Stimulated activated CD8-positive, alpha-beta memory T cell treated with anti-CD3 and anti-CD28 coated beads, Interleukin-7, amount 100 ng/mL, for 1 hour (primary cell): ENCODE measurements at places on chromosomes 5 and 9.

DNA sequence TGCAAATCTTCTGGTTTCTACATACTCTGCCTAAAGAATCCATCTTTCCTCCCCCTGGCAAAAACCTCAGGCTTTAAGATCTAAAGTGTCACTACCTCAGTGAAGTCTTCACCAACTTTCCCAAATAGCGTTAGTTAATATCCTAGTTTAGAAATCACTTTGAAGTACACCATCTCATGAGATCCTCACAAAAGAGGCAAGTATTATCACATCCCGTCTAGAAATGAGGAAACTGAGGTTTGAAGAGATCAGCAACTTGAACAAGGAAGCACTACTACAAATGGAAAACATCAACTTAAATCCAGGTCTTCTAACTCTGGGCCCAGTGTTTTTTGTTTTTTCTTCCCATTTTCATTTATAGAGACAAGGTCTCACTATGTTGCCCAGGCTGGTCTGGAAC lies 4.6 kb downstream of the AP3B1 start:
- no peak for DNase-seq

DNA sequence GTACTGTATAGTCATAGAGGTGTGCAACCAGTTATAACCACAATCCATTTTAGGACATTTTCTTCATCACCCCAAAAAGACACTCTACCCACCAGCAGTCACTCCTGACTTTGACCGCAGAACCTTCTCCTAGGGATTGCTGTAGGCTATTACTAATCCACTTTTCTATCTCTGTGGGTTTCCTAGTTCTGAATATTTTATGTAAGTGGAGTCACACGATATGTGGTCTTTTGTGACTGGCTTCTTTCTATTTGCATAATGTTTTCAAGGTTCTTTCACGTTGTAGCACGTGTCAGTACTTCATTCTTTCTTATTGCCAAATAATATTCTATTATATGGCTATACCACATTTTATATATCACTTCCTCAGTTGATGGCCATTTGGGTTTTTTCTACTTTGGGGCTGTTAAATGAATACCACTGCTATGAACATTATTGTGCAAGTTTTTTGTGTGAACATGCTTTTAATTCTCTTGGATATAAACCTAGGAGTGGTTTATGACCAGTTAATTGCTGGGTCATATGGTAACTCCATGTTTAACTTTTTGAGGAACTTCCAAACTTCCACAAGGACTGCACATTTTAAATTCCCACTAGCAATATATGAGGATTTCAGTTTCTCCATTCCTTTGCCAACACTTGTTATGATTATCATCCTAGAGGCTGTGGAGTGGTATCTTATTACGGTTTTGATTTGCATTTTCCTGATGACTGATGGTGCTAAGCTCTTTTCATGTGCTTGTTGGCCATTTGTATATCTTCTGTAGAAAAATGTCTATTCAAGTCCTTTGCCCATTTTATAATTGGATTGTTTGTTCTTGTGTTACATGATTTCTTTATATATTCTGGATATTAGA lies 37.8 kb downstream of the MRRF start:
- no peak for DNase-seq

- DNase-seq = no peak
Observed at GRCh38 chr9:89600831-89601230, 4.0 kb upstream of the GADD45G start.

DNA sequence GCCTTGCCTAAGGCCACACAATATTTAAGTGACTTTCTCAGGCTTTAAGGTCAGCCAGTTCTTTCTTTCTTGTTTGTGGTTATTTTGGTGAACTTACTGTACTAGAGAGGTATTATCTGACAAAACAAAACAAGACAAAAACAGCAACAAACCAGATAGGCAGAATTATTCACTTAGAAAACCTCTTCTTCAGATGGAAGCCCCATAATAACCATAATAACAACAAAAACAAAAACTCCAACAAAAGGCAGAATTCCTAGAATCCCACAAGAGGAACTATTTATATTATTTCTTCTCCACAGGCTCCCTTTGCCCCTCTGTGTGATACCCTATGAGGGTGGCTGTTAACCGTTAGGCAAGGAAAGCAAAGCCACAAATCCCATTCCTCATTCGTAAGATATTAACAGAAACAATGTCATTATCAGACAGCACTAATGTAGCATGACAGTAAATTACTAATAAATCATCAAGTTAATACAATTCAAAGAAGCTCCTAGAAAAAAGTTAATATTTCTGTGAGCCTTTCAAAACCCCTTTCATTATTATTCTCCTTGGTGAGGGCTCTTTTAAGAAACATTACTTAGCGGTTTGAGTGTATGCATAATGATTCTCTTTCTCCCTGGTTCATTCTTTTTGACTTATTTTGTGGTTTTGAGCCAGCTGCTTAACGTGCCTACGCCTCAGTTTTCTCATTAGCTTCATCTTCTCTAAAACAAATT lies 274.9 kb downstream of the EFNA5 start:
- no peak for DNase-seq

DNA sequence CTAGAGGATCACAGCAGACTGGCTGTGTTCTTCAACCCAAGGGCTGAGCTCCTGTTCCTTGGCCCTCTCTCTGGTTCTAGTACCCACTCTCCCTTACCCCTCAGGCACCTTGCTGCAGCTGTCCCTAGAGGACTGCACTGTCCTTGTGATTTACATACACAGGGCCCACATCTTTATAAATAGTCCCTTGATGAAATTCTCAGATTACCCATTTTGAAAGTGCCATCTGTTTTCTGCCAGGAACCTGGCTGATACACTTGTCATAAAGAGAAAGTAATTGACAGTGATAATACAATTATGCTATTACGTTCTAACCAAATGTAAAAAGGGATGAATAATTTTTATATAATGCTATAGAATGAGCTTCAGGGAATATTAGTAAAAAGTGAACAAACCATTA lies 16.5 kb upstream of the SPARC start:
- DNase-seq = no peak

- no peak for DNase-seq
Observed at GRCh38 chr5:149432911-149433401, 53.9 kb upstream of the IL17B start.

GRCh38 chr5:55868846-55869245 lies 17.7 kb downstream of the IL31RA start:
- no peak for DNase-seq

- no peak for DNase-seq
Observed at GRCh38 chr9:137555179-137555578, 3.5 kb downstream of the MRPL41 start.

GRCh38 chr5:67163231-67163756 lies 33.3 kb downstream of the CD180 start:
- DNase-seq = no peak

- no peak for DNase-seq
Observed at GRCh38 chr5:113663879-113664541, 150.5 kb downstream of the YTHDC2 start.

DNA sequence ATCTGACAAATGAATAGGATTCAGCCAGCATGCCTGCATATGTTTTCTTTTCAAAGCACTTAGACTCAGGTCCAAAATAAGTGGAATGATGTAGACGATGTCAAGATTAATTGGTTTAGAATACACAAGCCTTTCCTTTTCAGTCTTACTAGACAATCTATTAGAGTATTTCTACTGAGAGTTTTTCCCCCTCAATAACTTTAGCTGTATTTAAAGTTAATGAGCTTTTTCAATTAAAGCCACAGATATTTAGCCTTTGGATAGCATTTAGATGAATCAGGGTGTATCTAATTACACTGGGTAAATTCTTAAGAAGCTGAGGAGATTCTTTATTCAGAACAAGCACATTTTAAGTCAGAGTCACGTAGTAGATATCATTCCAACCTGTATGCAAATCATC lies 198.7 kb upstream of the MPDZ start:
- DNase-seq = no peak

- DNase-seq = no peak
Observed at GRCh38 chr5:135821802-135822201, 12.7 kb upstream of the SLC25A48 start.

GRCh38 chr5:103397739-103398581 lies 139.4 kb downstream of the MACIR start:
- no peak for DNase-seq

DNA sequence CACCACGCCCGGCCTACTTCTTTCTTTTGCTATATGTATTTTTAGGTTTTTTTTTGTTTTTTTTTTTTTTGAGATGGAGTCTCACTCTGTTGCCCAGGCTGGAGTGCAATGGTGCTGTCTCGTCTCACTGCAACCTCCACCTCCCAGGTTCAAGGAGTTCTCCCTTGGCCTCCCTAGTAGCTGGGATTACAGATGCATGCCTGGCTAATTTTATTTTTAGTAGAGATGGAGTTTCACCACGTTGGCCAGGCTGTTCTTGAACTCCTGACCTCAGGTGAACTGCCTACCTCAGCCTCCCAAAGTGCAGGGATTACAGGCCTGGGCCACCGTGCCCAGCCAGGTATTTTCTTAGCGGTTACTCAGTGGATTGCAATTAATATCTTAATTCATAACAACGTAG lies 23.9 kb upstream of the C5orf24 start:
- DNase-seq = no peak

GRCh38 chr9:22215521-22215920 lies 206.4 kb upstream of the CDKN2B start:
- no peak for DNase-seq

GRCh38 chr9:83023151-83023550 lies 39.8 kb downstream of the RASEF start:
- DNase-seq = no peak

- DNase-seq = no peak
Observed at GRCh38 chr5:177427211-177427822, 841 bp downstream of the GRK6 start.

GRCh38 chr5:132456296-132456986 lies 34.1 kb downstream of the IRF1 start:
- no peak for DNase-seq

DNA sequence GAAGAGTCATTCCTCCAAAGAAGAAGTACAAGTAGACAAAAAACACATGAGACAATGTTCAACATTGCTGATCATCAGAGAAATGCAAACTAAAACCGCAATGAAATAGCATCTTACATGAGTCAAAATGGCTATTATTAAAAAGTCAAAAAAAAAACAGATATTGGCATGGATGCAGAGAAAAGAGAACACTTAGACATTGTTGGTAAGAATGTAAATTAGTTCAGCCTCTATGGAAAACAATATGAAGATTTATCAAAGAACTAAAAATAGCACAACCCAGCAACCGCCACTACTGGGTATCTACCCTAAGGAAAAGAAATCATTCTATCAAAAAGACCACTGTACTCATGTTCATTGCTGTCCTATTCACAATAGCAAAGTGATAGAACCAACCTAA lies 157.5 kb downstream of the CHSY3 start:
- DNase-seq = no peak

DNA sequence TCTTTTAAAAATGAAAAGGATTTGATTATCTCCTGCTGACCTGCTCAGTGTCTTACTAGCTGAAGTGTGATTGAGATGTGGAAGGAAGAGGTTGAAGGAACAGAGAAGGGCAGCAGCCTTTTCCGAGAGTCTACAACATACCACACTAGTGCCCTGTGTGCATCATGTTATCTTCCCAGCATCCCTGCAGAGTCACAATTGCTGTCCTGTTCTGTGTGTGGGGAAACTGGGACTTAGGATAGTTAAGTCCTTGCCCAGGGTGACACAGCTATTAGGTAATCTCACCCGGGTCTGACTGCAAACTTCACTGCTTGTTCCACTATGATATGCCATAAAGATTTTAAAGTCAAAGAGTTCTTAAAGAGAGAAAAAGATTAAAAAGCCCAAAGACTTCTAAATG lies 55.8 kb downstream of the FAM78A start:
- no peak for DNase-seq

- no peak for DNase-seq
Observed at GRCh38 chr9:20728493-20729220, 44.6 kb downstream of the FOCAD start.

DNA sequence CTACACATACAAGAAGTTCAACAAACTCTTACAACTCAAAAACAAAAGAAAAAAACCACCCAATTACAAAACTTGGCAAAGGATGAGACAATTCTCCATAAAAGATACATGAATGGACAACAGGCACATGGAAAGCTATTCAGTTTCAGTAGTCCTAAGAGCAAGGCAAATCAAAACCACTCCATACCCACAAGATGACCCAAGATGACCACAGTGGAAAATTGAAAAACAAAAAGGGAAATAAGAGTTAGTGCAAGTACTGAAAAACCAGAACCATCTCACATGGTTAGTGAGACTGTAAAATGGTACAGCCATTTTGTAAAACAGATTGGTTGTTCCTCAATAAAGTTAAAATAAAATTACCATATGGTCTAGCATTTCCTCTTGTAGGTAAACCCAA lies 287.1 kb upstream of the CDH9 start:
- no peak for DNase-seq

GRCh38 chr5:54946306-54946819 lies 39.0 kb downstream of the ESM1 start:
- DNase-seq = no peak

GRCh38 chr5:88944751-88945531 lies 62.0 kb upstream of the MEF2C start:
- DNase-seq = no peak

GRCh38 chr9:75907329-75907728 lies 16.9 kb downstream of the PCSK5 start:
- DNase-seq = no peak

DNA sequence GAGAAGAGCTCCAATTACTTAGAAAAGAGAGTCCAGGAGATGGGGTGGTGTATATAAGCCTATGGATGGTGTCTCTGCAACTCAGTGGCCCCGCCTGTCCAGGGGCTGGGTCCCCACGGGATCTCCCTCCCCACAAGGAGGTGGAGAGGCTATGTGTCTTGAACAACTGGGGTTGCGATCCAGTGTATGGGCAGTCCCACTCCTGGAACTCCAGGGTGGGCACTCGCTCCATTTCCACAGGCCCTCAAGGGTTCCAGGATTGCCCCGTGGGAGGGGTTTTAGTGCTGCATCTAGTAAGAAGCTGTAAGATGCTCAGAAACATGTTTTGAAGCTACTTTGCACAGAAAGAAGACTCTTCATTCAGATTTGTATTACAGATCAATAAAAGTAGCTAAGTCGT lies 558 bp upstream of the SMAD5 start:
- DNase-seq = no peak

DNA sequence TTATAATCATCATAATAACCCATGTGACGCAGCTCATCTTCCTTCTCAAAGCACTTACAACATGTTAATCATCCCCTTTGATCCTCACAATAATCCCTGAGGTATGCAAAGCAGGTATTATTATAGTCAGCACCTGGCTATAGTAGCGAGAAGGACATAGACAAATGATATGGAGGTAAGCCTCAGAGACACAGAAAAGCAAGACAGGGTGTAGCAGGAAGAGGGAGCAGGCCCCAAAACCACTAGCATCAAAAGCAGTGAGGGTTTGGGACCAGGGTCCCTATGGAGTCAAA lies 139.2 kb upstream of the SLC30A5 start:
- DNase-seq = no peak
